ENCODE measurements at places on chromosomes 5 and 9. TPM values are rescaled to one million over a fixed set of nuclear protein-coding genes. Genes with fewer than 3 reads are reported as not detected.

Gene CTSV
- not detected for polyA plus RNA-seq

DNA sequence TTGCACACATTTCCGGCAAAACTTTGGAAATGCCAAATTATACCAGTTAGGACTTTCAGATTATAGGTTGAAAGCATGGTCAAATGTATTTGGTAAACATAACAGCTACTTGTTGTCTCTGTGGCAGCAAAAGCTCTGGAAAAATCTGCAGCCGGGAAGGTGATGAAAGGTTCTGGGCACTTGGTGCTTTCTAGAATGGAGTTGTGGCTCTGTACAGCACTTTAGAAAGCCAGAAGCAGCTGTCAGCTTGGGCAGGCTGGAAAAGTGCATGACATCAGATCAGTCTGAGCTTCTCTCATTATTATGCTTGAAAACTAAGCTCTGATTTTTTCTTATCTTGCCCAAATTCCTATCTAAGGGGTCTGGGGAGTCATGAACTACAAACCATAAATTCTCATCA is 118.6 kb upstream of the MAST4 start:
- no peak for DNase-seq

- no peak for DNase-seq
Observed at GRCh38 chr5:73132759-73133158, 12.4 kb downstream of the TMEM171 start.

Gene LCN6
- not detected for polyA plus RNA-seq

GRCh38 chr9:135701959-135702721 is at the start of gene KCNT1:
Gene KCNT1, plus strand, starts transcription at chr9:135702185. Its CDS starts 74 bp downstream, at chr9:135702259.
- peak; percentile 20 for DNase-seq

Gene SLC6A7
- polyA plus RNA-seq = 0.07 TPM

Gene OMD
- not detected for polyA plus RNA-seq

Gene PCDH12
- 0.18 TPM for polyA plus RNA-seq

Gene SLC4A9
- not detected for polyA plus RNA-seq

DNA sequence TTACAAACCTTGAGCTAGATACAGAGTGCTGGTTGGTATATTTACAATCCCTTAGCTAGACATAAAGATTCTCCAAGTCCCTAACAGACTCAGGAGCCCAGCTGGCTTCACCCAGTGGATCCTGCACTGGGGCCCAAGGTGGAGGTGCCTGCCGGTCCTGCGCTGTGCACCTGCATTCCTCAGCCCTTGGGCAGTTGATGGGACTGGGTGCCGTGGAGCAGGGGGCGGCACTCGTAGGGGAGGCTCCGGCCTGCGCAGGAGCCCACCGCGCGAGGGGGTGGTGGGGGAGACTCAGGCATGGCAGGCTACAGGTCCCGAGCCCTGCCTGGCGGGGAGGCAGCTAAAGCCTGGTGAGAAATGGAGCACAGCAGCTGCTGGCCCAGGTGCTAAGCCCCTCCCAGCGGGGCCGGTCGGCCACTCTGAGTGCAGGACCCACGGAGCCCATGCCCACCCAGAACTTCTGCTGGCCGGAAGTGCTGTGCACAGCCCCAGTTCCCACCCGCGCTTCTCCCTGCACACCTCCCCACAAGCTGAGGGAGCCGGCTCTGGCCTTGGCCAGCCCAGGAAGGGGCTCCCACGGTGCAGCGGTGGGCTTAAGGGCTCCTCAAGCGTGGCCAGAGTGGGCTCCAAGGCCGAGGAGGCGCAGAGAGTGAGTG is 1464.7 kb downstream of the EFNA5 start:
- DNase-seq = no peak

- DNase-seq = no peak
Observed at GRCh38 chr5:135571066-135571609, 7.7 kb downstream of the CXCL14 start.

GRCh38 chr9:76433406-76433805 is 25.6 kb upstream of the GCNT1 start:
- no peak for DNase-seq

DNA sequence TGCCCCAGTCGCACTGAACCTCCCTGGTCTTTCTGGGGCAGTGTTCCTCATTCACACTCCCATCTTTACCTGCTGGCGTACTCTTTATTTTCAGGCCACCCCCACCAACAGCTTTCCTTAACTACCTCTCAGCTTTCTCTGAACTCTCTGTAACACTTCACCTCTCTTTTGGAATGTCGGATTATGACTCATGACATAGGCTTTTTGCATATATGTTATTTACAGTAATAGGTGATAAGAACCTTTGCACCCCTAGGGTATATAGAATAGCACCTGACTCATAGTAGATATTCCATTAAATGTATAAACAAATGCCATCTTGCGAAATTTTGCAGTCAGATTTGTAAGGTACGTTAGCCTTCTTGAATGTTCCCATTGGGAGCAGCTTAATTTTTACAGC is 52.9 kb upstream of the MIER3 start:
- DNase-seq = no peak

- DNase-seq = no peak
Observed at GRCh38 chr5:17326600-17327037, 109.2 kb downstream of the BASP1 start.

DNA sequence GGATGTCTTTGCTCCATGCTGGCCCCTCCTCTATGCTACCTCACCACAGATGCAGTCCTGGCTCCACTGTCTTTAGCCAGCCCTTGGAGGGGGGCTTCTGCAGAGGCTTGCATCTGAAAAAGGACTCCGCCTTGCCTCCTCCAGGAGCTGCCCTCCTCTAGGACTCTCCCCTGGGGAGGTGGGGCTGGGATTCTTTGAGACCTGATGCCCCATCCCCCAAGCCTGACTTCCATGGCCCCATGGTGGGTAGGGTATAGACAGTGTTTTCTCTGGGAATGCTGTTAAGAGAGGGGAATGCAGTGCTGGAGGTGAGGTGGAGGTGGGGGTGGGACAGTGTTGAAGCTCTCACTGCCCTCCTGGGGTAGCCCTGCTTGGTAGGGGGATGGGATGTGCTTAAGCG is 14.3 kb downstream of the JADE2 start:
- no peak for DNase-seq

DNA sequence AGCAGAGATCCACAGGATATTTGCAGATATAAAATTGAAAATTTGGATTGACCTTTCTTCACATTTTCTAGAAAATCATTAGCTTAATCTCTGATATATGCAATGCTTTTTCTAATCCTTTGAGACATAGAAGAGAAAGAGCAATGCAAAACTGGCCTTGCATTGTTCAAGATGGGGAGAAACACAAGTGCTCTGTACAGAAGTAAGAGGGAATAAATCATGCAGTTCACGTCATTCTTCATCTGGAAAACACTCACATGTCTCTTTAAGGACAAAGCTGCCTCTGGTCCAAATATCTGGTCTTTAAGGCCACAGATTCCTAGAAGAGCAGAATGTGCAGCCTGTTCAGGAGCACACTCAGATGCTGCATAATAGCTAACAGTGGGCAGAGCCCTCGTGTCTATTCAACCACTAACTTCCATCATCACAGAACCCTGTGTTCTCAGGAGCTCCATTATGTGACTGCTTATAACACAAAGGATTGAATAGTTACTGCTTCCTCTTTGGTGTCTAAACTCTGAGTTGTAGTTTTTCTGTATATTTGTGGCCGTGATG is 277.5 kb downstream of the PLK2 start:
- no peak for DNase-seq

DNA sequence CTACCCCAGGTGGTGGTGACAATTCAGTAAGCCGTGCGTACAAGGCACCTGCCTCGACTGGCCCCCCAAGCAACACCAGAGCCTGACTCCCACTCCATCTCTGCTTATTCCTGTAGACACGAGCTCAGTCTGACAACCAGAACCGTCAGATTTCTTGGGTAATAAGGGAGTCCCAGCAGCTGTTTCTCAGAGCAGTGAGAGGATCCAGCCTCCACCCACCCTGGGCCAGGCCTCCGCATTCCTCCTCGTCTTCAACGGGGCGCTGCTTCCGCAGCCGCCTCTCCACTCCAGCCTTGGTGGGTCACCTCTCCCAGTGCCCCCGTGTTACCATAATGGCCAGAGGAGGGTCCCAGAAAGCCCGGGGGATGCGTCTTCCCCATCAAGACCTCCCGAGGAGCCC is 27.7 kb upstream of the GFPT2 start:
- no peak for DNase-seq

Gene SET
- polyA plus RNA-seq = 114 TPM

DNA sequence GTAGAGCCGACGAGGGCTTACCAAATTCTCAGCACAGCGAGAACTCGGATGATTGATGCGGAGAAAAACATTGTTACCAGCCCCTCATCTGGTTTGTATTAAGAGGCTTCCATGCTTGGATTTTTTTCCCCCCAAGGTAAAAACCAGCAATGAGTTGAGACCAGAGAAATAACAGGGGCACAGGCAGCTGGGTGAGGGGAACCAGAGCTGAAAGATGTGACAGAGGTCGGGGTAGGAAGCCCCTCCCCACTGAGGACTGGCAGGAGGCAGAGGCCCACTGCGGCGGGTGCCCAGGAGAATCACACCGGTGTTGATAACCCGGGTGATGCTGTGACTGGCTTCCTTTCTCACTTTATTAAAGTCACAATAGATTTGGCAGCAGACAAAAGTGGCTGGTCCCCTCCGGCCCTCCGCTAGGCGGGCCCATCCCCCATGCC is 116.5 kb upstream of the PHYKPL start:
- no peak for DNase-seq

DNA sequence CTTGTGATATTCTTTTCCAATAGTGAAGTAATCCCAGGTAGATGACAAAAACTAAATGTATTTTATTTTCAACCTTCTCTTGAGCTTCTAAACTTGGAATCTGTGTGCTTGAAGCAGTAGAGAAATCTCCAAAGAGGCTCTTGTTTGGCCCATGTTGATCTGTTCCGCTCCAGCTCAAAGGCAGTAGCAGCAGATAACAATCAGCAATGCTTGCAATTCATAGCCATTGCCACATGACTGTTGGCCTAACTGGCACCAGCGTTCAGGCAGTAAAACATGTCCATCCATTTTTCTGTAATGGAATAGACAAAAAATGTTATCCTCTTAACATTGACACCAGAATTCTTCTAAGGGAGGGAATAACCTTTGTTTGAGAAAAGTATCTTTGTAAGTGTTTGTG is 270.7 kb upstream of the MSX2 start:
- no peak for DNase-seq

DNA sequence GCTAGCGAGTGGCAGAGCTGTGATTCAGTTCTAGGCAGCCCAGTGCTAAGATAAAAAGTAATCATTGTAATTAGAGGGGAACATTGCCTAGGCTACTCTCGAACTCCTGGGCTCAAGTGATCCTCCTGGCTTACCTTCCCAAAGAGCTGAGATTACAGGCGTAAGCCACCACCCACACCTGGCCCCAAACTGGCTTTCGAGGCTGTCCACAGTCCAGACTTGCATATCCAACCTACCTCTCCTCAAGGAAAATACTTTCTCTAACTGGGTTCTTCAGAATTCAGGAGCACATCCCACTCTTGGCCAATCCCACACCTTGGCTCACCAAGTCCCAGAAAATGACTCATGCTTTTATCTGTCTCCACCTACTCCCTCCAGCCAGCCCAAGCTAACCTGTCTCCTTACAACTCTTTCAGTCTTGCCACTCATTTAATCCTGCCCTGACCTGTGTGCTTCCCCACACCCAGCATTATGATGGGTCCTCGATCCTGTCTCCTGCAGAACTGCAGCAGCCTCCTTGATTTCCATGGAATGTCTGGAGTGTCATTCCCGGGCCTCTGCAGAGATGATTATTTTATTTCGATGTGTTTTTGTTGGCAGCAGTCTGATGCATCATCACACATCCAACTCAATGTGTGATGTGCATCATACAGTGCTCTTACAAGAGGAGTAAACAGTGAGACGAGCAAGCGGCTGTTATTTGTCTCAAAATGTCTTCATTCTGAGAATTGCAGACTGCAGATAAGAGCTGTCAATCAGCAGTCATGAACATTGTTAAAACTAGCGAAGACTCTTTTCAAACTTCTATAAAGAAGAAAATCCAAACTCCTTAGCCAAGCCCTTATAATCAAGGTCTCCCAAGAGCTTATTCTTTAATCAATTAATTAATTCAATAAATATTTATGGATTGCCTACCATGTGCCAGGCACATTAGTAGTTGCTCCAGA is 167.3 kb downstream of the SEC61B start:
- no peak for DNase-seq

Gene GPX8
- not detected for polyA plus RNA-seq

GRCh38 chr5:82358457-82358856 is 80.3 kb upstream of the RPS23 start:
- no peak for DNase-seq

Gene PCDHGB6
- 0.01 TPM for polyA plus RNA-seq

Measured in CD14-positive monocyte (primary cell).